ENCODE measurements at places on chromosomes 4 and X.

- no peak for DNase-seq
These were observed 9.3 kb downstream of the ATP5ME start for GRCh38 chr4:664713-665231.

GRCh38 chrX:45954026-45954425 lies 591.2 kb downstream of the ZNF674 start:
- DNase-seq: no peak

DNA sequence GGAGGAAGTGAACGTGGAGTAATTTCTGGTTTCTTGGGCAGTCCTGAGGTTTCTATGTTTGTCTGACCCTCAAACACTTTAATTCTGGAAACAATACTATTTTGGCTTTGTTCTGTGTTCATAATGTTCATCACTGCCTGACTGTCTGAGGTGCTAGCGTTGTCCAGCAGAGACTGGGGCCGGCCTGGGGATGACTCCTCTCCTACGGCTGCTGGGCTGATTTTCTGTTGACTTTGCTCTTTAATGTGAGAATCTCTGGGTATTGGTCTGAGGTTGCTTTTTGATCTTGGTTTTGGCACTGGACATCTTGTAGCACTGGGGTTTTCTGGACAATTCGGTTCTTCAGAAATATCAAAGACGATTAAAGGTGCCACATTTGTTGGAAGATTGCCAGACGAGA lies 75.8 kb downstream of the RPS3A start:
- no peak for DNase-seq

GRCh38 chr4:23413631-23414030 lies 476.2 kb downstream of the PPARGC1A start:
- DNase-seq: no peak

GRCh38 chrX:38960137-38960536 lies 158.9 kb downstream of the MID1IP1 start:
- DNase-seq: no peak

DNA sequence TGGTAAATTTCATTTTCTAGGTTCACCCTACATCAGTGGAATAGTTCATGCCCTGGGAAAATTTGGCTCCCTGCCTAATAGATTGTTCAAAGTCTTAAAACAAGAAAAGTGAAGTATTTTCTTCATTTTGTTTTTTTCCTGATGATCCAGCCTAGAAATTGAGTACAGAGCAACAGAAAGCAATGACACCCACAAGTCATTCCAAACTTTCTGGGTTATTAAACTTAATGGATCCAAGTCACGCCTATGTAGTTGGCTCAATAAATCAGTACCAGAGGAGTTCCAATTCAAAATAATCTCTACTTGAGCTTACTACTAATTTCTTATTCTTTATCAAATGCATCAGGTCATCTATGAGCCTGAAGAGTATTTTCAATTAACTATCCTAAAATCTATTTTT lies 937.6 kb upstream of the SLIT2 start:
- no peak for DNase-seq

- DNase-seq: no peak
These were observed 216.1 kb upstream of the FAT1 start for GRCh38 chr4:186939766-186940165.

- DNase-seq: no peak
These were observed 195.3 kb downstream of the MAML3 start for GRCh38 chr4:139958739-139959098.

DNA sequence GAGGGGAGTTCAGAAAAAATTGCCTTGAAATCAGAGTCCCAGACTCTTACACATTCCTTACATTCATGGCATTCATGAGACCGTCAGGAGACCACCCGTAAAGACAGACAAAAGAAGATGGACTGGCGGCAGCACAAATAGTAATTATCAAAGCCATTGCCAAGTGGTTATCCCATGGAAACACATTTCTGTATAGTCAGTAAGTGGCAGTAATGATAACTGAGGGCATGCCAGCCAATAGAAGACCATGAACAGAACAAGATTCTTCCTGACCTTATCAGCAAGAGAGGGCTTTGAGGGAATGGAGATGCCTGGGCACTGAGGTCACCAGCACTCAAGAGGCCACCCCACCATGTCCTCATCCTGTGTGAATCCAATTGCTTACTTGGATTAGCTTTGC lies 121.7 kb upstream of the HCCS start:
- no peak for DNase-seq

DNA sequence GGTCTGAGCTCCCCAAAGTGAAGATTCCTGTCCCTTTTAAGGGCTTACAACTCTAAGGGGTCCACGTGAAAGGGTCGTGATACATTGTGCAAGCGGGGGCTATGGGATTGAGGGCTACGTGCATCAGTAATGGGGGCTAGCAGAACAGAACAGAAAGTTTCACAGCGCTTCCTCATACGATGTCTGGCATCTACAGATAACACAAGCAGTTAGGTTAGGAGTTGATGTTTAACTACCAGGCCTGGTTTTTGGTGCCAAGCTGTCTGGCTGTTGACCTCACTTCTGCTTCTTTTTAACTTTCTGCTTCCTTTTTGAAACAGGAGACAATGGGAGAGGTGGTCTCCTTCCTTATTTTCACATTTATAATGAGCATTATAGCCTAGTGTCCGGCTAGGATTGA lies 368.6 kb upstream of the CXorf51A start:
- DNase-seq: no peak

DNA sequence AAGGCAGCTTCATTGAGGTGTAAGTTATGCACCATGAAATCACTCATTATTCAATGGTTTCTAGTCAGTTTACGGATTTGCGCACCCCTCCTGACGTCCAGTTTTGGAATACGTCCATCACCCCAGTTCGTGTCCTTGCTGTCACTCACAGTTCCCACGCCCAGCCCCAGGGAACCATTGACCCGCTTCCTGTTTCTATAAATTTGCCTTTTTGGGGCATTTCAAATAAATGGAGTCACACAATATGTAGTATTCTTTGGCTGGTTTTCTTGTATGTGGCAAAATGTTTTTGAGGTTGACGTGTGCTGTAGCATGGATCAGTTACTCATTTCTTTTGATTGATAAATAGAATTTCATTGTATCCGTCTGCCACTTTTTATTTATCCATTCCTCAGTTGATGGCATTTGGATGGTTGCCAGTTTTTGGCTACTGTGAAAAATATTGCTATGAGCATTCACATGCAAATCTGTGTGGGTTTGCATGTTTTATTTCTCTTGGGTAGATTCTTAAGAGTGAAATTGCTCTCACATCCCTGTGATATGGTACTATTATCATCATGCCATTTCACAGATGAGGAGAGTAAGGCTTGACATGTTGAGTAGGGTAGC lies 18.4 kb upstream of the SORCS2 start:
- DNase-seq: no peak

DNA sequence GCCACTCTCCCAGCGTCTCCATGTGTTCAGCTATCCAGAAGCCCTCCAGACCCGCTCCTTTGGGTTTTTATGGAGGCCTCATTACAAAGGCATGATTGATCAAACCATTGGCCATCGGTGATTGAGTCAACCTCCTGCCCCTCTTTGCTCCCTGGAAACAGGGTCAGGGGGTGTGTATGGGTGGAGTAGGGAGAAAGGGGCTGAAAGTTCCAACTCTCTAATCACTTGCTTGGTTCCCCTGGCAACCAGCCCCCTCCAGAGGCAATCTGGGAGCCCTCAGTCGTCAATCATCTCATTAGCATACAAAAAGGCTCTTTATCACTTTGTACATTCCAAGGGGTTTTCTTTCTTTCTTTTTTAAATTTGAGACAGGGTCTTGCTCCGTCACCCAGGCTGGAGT lies 2.3 kb downstream of the TRIM2 start:
- no peak for DNase-seq

Measured in stimulated activated CD4-positive, alpha-beta T cell treated with anti-CD3 and anti-CD28 coated beads, Interleukin-15, amount 100 ng/mL, for 1 hour (primary cell).